Glutamatergic neuron (in vitro differentiated cells): ENCODE measurements at places on chromosomes 4 and X. TPM values are rescaled to one million over a fixed set of nuclear protein-coding genes. Genes with fewer than 3 reads are reported as not detected.

DNA sequence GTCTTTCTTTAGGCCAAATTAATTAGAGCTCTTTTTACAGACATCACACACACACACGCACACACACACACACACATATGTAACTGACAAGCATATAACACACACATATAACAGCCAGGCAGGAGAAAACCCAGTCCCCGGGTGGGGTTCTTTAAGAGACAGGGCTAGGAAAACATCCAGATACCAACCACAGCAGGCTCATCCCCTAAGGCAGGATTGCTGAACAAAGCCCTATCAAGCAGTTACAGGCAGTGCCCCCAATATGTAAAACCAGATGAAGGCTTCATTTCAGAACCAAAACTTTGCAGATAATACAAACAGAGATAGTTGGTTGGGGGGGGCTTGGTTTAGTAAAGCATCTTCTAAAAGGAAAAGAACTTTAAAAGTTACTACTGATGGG is 18.0 kb upstream of the FAM47E start:
- peak; percentile 40 for DNase-seq
- H3K27ac ChIP-seq = peak overlapping the region; percentile 99
- peaks cover 16% of the 10 kb centered on the region for H3K36me3 ChIP-seq
- peaks cover 13% of the 10 kb centered on the region for H3K4me1 ChIP-seq
- peak overlapping the region; percentile 91 for H3K4me3 ChIP-seq
- H3K27me3 ChIP-seq = no peaks in the 10 kb centered on the region

RPS6KA6 gene
- 36.0 TPM for total RNA-seq

DNA sequence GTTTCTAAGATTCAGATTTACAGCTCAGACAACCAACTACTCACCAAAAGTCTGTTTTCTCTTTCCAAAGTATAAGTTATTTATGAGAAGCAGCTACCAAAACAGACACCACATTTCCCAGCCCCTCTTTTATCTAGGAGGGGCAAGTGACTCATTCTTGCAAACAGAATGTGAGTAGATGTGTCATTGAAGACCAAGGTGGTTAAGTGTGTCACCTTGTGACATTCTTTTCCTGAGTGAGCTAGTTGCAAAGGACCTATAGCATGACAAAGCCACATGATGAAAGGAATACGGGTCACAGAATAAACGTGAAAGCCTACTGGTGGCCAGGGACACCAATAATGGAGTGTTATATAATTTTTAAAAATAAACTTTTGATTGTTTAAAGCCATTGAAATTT is 50.0 kb downstream of the SLC7A11 start:
- H3K4me1 ChIP-seq = peaks cover 6% of the 10 kb centered on the region
- peaks cover 3% of the 10 kb centered on the region for H3K27me3 ChIP-seq
- H3K36me3 ChIP-seq = no peaks in the 10 kb centered on the region

ARSH gene
- total RNA-seq = not detected

- no peak overlapping the region for H3K27ac ChIP-seq
- peaks cover 6% of the 10 kb centered on the region for H3K36me3 ChIP-seq
- DNase-seq = no peak
- H3K4me3 ChIP-seq = no peak overlapping the region
- H3K4me1 ChIP-seq = no peaks in the 10 kb centered on the region
Observed at GRCh38 chr4:109640644-109641043, 62.6 kb downstream of the CASP6 start.

GRCh38 chr4:135269125-135269890 is 1067.7 kb upstream of the PABPC4L start:
- DNase-seq = no peak
- no peaks in the 10 kb centered on the region for H3K36me3 ChIP-seq
- no peaks in the 10 kb centered on the region for H3K4me1 ChIP-seq
- H3K27me3 ChIP-seq = no peaks in the 10 kb centered on the region
- no peak overlapping the region for H3K27ac ChIP-seq

GRCh38 chr4:94305466-94306225 is 37.0 kb downstream of the HPGDS start:
- no peaks in the 10 kb centered on the region for H3K4me1 ChIP-seq
- H3K36me3 ChIP-seq = no peaks in the 10 kb centered on the region
- H3K27me3 ChIP-seq = peaks cover 5% of the 10 kb centered on the region
- no peak overlapping the region for H3K27ac ChIP-seq
- no peak for DNase-seq
- no peak overlapping the region for H3K4me3 ChIP-seq

- no peak overlapping the region for H3K27ac ChIP-seq
- DNase-seq = no peak
- H3K4me3 ChIP-seq = no peak overlapping the region
- H3K36me3 ChIP-seq = no peaks in the 10 kb centered on the region
- peaks cover 2% of the 10 kb centered on the region for H3K27me3 ChIP-seq
Observed at GRCh38 chr4:38115601-38116000, 155.4 kb downstream of the PTTG2 start.

TLR6 gene
- total RNA-seq = not detected

GRCh38 chrX:150704030-150704613 is 10.9 kb downstream of the MTMR1 start:
- H3K27me3 ChIP-seq = no peaks in the 10 kb centered on the region
- no peak overlapping the region for H3K27ac ChIP-seq
- H3K4me3 ChIP-seq = no peak overlapping the region
- H3K36me3 ChIP-seq = peaks cover 8% of the 10 kb centered on the region
- no peak for DNase-seq

GUCY1B1 gene
- total RNA-seq = 2.2 TPM

- DNase-seq = no peak
- no peaks in the 10 kb centered on the region for H3K27me3 ChIP-seq
Observed at GRCh38 chr4:66562276-66562806, 892.1 kb upstream of the EPHA5 start.

DNA sequence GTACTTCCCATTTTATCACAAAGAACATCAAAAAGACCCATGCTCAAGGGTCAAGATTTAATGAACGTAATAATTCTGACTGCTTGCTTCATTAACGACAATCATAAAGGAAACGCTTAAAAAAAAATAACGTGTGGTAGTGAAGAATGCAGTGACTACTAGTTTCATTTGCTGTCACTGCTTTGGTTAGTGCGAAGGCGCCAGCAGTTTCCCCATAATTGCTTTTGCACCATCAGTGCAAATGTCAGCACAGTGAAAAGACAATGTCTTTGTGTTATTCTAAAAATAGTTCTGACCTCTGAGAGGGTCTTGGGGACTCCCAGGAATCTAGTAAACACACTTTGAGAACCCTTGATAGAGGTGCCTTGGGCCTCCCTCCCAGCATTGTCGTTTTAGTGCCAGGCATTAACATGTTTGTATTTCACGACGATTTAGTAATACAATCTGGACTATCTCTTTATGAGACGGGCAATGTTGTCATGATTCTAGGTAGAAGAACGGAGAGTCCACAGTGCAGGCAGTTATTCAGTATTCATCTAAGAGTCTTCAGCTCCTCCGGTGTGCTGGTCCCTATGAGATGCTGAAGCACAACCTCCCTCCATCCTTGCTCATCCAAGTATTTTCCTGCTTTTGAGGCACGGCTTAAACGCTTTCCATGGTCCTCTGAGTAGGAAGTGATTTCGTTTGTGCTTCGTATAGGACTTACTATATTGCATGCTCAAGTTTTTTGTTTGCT is 71.0 kb downstream of the AFF1 start:
- H3K36me3 ChIP-seq = no peaks in the 10 kb centered on the region
- peaks cover 30% of the 10 kb centered on the region for H3K4me1 ChIP-seq
- H3K4me3 ChIP-seq = peak overlapping the region; percentile 91
- H3K27me3 ChIP-seq = peaks cover 8% of the 10 kb centered on the region

DNA sequence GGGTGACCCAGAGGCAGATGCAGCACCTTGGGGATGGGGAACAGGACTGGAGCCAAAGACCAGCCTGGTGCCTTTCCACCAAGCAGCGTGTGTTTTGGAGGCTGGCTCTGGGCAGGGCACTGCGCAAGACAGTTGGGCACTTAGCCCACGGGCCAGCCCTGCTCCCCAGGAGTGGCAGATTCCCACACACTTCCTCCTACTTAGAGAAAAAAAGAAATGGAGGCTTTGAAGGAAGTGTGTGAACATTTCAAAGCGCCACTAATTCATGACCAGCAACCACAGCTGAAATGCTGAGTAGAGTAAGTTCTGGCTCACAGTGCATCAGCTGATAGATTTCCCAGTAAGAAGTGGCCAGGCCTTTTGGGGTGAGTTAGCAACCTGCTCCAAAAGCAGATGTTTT is 54.9 kb upstream of the LGI2 start:
- H3K27ac ChIP-seq = no peak overlapping the region
- no peak for DNase-seq
- H3K4me3 ChIP-seq = no peak overlapping the region
- H3K36me3 ChIP-seq = no peaks in the 10 kb centered on the region
- peaks cover 9% of the 10 kb centered on the region for H3K27me3 ChIP-seq

DNA sequence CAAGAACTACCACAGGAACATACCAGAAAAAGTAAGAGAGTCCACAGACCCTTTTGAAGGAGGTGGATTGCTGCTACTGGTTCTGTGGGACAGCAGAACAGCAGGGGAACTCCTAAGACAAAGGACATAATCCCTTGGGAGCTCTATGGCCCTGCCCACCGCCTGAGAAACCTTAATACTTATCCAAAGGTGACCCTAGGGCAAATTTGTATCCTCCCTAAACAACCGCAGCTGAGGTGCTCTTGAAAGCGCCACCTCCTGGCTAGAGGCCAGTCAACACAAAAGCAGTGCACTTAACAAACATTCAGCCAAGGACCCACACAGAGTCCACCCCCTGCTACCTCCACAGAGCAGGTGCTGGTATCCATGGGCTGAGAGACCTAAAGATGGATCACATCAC is 136.8 kb downstream of the ADAM29 start:
- no peaks in the 10 kb centered on the region for H3K4me1 ChIP-seq
- no peaks in the 10 kb centered on the region for H3K36me3 ChIP-seq
- H3K27ac ChIP-seq = no peak overlapping the region
- H3K27me3 ChIP-seq = peaks cover 2% of the 10 kb centered on the region
- H3K4me3 ChIP-seq = no peak overlapping the region

SOWAHB gene
- 0.17 TPM for total RNA-seq

DNA sequence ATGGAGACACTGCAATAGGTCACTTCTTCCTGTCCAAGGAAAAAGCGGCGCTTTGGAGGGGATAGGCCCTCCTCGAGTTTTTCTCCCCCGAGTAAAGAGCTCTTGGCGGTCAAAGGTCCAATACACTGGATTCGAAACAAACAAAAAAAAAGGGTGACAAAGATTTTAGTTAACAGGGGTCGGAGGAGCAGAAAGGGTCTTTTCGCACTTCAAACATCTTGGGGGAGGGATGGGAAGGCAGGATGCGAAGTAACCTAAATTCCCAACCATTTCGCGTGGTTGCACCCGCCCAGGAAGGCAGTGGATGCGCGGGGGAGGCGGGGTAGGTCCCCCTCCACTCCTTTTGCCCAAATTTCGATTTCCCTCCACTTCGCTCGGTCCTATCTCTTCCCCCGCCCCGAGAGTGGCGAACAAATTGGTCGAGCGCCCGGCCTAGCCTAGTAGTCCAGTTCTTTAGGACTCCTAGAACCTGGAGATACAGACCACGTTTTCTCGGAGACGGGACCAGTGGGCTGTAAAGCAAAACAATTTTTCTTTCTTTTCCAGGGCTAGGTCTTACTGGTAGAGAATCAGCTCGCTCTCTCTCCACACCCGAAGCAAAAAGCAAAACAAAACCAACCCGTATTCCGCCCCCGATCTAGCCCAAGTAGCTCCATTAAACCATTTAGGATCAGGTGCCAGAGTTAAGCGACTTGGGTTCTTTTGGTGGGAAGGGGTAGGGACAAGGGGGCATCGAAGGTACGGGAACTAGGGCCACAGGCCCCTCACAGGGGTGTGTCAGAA is 2.0 kb upstream of the STAG2 start:
- H3K36me3 ChIP-seq = no peaks in the 10 kb centered on the region
- peak overlapping the region; percentile 94 for H3K4me3 ChIP-seq
- peak overlapping the region; percentile 64 for H3K27ac ChIP-seq
- DNase-seq = no peak

SAT1 gene
- 31.4 TPM for total RNA-seq

DNA sequence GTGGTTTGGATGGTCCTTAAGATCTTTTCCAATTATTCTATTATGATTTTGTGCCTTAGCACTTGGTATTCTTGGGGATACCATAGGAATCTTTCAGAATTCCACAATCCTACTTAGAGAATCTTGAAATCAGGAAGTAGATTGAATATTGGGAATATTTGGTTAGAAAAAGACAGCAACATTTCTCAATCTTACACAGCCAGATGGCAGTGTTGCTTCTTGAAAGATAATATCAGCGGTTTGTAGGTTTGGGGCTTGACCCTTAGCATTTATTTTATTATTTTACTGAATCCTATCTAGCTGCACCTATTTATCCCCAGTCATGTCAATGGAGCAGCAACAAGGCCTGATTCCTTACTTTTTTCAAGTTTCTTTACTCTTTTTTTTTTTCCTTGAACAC is 28.6 kb downstream of the MAGEB1 start:
- DNase-seq = no peak
- no peaks in the 10 kb centered on the region for H3K36me3 ChIP-seq
- no peak overlapping the region for H3K4me3 ChIP-seq
- H3K27me3 ChIP-seq = no peaks in the 10 kb centered on the region

DNA sequence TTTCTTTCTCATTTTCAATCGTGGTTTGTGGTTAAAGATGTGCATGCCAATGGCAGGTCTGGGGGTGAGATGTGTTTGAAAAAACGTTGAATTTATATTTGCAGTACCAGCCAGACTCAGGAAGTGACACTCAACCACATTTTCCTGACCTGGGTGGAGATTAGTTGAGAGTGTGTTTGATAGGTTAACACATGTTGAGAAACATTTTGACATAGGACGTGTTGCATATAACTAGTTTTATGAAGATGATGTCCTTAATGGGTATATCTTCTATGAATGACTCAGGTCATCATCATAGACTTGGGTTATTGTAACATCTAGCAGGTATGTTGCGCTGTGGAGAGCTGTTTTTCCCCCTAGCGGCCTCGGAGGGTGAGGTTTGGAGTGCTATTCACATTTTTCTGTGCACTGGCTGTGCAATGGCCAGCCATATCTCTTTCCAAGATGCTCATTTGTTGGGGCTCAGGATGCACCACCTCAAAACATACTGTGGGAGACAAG is 21.7 kb upstream of the CD38 start:
- no peak overlapping the region for H3K4me3 ChIP-seq
- H3K36me3 ChIP-seq = peaks cover 5% of the 10 kb centered on the region
- DNase-seq = no peak
- H3K4me1 ChIP-seq = no peaks in the 10 kb centered on the region
- H3K27ac ChIP-seq = no peak overlapping the region

- DNase-seq = no peak
- H3K4me3 ChIP-seq = no peak overlapping the region
- H3K27ac ChIP-seq = no peak overlapping the region
Observed at GRCh38 chrX:2934715-2935710, 5.9 kb upstream of the ARSD start.

FAM9B gene
- not detected for total RNA-seq

GRCh38 chr4:81164623-81165416 is 50.2 kb downstream of the PRKG2 start:
- peaks cover 4% of the 10 kb centered on the region for H3K27me3 ChIP-seq
- H3K4me3 ChIP-seq = peak overlapping the region; percentile 53
- no peaks in the 10 kb centered on the region for H3K36me3 ChIP-seq
- DNase-seq = no peak

DNA sequence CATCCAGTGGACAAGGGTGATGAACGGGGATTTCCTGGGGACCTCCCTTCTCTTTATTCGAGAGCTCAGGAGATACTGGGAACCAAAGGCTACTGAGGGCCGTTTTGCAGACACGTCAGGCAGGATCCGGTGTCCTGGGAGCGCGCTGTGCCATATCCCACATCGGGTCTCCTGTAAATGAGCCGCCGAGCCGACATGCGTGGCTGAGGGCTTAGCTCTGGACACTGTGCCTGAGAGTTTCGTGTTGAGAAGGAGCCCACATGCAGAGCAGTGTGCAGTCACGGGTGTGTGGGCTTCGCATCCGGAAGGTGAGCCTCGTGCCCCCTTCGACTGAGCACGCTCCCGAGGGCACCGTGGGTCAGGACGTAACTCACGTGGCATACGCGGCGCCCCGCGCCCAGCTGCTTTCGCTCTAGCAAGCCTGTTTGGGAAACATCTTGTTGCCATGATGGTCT is 28.5 kb upstream of the HGFAC start:
- H3K27ac ChIP-seq = no peak overlapping the region
- H3K4me1 ChIP-seq = peaks cover 25% of the 10 kb centered on the region
- H3K36me3 ChIP-seq = no peaks in the 10 kb centered on the region
- peak; percentile 23 for DNase-seq
